Epithelial cell of prostate (primary cell): ENCODE measurements at places on chromosomes 12 and 14.

- DNase-seq, result no peak
These were observed 64.6 kb downstream of the C14orf132 start for GRCh38 chr14:96103560-96104460.

GRCh38 chr14:31000629-31001338, 24.7 kb upstream of the AP4S1 start:
- DNase-seq, result no peak

GRCh38 chr12:52004042-52004648, 2.6 kb upstream of the TAMALIN start:
- no peak for DNase-seq

DNA sequence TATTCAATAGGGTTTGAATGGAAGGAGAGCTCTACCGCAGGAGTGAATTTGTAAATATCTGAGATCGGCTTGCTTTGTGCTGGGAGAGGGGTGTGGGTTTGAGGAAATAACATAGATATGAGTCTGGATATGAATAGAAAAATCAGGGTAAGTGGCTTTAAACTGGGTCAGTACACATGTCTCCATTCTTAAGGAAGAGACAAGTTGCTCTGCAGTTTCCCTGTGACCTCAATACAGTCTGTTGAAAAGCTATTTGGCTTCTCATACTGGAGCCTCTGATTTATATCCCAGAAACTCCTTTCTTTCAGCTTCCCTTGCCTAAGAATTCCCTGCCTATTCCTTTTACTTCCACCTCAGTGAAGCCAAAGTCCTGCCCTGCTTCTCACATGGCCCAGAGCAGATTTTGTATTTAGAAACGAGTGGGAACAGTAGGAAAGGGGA, 153.5 kb upstream of the ATF7IP start:
- DNase-seq, result no peak

- DNase-seq, result no peak
These were observed 30.0 kb downstream of the SLC38A2 start for GRCh38 chr12:46342562-46343033.
